ENCODE measurements at places on chromosomes 3 and 15. TPM values are rescaled to one million over a fixed set of nuclear protein-coding genes. Genes with fewer than 3 reads are reported as not detected.

Gene LINS1
- total RNA-seq, result 6.8 TPM

Gene CYP1A2
- not detected for total RNA-seq

Gene GATM
- 35.6 TPM for total RNA-seq

Gene GNAT1
- total RNA-seq, result not detected

Gene KY
- total RNA-seq, result 13.7 TPM

Gene HIGD2B
- total RNA-seq, result not detected

Gene TM4SF1
- total RNA-seq, result 110 TPM

Gene CLRN1
- not detected for total RNA-seq

Gene FSD2
- total RNA-seq, result 146 TPM
